ENCODE measurements at places on chromosomes 3 and 15.

DNA sequence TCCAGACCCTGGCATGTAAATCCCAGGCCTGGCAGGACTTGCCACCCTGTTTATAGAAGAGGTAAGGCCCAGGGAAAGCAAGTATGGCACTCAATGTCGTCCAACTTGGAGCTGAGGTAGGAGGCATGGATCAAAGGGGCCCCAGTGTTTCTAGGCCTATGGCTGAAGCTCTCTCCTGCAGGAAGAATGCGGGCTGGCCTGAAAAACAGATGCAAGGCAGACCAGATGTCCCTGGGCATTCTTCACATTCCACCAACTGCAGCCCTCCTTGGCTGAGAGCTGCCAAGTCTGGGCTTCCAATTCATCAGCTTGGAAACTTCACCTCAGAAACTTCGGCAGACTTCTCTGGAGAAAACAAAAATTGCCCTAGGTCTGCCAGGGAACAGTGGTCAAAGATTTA, 22.2 kb downstream of the MESD start:
- no peak for DNase-seq

- no peak for DNase-seq
Observed at GRCh38 chr3:38840987-38841386, 25.0 kb upstream of the SCN10A start.

- no peak for DNase-seq
Observed at GRCh38 chr3:17287006-17287689, 402.4 kb downstream of the PLCL2 start.

DNA sequence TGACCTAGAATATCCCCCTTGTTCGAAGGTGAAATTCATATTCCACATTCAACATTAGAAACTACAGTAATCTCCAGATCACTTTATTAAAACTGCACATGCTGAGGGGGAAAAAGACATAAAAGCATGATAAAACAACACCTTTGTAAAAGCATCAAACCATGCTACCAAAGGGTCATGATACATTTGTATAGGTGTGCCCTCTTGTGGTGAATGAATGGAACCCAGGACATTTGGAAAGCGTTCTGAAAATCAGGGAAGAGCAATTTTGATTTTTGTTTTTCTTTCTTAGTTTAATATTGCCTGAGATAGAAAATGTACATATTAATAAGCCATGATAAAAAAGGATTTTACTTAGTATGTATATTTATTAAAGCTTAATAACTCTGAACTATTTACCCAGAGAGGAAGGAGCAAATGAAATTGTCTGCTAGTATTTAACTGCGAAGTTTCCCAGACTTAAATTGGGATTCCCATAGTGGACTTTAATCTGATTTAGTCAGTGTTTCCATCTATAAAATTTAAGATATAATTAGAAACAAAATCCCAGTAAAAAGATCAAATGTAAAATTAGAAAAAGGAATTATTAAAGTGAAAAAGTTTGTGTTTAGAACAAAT, 105.8 kb upstream of the ARL6 start:
- no peak for DNase-seq

DNA sequence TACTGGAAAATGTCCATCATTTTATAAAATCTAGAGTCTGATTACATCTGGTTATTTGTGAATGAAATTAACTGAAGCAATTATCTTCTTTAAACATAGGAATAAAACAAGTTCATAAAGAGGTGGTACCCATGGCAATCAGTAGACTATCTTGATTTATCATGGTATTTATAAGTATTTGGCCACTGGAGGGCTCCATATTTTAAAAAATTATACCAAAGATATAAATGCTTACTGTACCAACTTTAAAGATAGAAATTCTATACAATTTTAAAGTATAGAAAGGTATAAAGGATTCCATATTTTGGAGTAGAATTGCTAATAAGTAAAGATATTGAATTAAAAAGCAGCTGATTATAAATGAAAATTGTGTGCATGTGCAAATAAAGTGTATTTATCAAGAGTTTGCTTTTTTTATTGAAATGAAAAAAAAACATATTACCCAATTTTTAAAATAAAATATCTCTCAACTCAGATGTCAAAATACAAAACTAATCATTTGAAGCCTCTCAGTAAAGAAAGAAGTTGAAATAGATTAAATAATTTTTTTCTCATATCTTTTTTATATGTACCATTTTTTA, 105.3 kb downstream of the BBX start:
- DNase-seq = no peak

GRCh38 chr15:66017000-66017399, 147.7 kb downstream of the RAB11A start:
- no peak for DNase-seq

DNA sequence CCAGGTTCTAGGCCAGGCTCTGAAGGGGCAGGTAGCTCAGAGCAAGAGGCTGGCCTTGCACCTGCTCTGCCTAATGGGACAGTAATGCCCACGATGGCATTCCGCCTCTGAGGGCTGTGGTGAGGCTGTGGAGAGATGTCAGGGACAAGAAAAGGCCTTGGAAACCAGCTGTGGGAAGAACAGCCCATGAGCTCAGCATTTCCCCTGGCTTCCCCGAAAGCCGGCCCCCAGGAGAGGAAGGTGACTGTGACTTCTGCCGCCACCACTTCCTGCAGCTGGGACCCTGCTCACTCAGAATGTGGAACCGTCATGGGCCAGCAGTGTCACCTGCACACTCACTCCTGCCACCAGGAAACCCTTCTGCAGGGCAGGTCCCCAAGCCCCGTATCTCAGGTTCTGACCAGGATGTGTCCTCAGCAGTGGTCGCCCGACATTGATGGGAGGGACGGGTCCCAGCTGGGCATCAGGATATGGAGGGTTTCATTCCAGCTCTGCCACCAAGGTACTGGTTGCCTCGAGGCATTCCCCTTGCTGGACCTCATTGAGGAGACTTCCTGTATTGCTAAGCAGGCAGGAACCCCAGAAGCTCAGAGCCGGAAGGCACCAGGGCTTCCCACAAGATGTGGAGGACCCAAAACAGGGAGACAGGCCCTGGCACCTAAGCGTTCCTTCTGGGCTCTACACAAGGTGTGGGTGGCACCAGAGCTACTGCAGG, 30.7 kb downstream of the SEMA7A start:
- DNase-seq = peak; percentile 26

- no peak for DNase-seq
Observed at GRCh38 chr3:69210068-69210730, 87.8 kb upstream of the LMOD3 start.

- no peak for DNase-seq
Observed at GRCh38 chr3:22453906-22454535, 703.0 kb upstream of the ZNF385D start.

- peak; percentile 51 for DNase-seq
Observed at GRCh38 chr3:45665101-45665572, 24.1 kb upstream of the SACM1L start.

Data from T-cell (primary cell).